ENCODE measurements at places on chromosomes 3 and 15. TPM values are rescaled to one million over a fixed set of nuclear protein-coding genes. Genes with fewer than 3 reads are reported as not detected.

NEK10 gene
- total RNA-seq = 0.72 TPM

UBA5 gene
- 62.1 TPM for total RNA-seq

GRCh38 chr15:70539409-70539808, 223.9 kb downstream of the UACA start:
- no peak for DNase-seq

- peak; percentile 85 for DNase-seq
Observed at GRCh38 chr15:90001062-90001682, at the start of gene ZNF710. TSS of gene ZNF710 (plus strand) at chr15:90001324. CDS start at chr15:90067138, 65,814 bp downstream.

DNA sequence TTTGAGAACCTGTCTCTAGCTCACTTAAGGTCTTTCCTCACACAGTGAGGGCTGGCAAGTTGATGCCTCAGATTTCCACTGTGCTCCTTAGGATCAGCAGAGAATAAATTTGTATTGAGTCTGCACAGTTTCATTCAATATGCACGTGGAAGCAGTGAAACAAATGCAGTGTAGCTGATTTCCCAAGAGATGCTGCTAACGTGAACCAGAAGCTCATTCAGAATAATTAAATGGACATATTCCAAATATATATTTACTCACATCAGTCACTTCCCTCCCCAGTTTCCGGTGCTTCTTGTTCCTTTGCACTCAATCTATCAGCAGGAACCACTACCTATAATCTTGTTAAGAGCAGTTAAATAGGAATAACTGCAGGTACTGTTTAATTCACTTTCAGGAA, 86.1 kb downstream of the UNC13C start:
- no peak for DNase-seq

- DNase-seq = no peak
Observed at GRCh38 chr3:194507571-194507970, 20.8 kb upstream of the ATP13A3 start.

All from Karpas-422 (cell line).